Endodermal cell (in vitro differentiated cells): ENCODE measurements at places on chromosomes 3 and 15.
A peak's percentile ranks its signal among the peaks of the same experiment; 100 is the strongest.

DNA sequence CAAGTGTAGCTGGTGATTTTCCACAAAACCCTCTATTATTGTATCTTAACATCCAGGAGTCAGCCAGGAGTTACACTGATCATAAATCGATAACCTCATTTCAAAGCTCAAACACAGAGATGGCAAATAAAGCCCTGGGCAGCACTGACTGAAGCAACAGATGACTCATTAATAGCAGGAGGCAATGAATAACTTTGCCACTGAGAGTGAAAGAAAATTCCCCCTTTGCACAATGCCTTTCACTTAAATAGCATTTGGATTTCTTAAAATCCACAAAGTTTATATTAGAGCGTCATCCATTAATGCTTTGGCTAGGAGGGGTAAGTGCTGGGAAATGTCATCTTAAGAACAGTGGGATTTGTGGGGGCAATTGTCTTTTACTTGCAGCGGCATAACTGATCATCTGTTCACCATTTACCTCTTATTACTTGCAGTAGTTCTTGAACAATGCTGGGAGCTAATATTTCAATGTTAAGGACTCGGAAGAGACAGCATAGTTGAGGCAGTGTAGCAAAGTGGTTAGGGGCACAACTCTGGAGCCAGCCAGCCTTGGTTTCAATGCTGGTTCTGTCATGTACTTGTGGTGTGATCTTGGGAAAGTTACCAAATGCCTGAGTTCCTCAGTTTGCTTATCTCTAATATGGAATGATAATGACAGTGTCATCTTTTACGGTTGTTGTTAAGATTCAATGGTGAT, 630.4 kb upstream of the TBL1XR1 start:
- DNase-seq = no peak

GRCh38 chr15:101464256-101464998, 25.1 kb downstream of the PCSK6 start:
- DNase-seq = peak; percentile 26

DNA sequence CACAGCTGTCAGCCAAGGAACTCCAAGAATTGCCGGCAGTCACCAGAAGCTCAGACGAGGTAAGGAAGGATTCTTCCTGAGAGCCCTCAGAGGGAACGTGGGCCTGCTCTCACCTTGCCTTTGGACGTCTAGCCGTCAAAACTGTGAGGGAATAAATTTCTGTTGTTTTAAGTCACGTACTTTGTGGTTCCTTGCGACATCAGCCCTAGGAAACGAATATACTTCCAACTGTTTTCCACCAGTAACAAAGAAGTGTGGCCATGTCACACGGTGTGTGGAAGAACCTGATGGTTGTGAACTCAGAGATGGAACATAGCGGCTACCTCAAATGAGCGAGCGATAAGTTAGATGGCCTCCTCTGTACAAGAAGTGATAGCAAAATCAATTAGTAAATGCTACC, 41.0 kb upstream of the B3GNT5 start:
- no peak for DNase-seq

DNA sequence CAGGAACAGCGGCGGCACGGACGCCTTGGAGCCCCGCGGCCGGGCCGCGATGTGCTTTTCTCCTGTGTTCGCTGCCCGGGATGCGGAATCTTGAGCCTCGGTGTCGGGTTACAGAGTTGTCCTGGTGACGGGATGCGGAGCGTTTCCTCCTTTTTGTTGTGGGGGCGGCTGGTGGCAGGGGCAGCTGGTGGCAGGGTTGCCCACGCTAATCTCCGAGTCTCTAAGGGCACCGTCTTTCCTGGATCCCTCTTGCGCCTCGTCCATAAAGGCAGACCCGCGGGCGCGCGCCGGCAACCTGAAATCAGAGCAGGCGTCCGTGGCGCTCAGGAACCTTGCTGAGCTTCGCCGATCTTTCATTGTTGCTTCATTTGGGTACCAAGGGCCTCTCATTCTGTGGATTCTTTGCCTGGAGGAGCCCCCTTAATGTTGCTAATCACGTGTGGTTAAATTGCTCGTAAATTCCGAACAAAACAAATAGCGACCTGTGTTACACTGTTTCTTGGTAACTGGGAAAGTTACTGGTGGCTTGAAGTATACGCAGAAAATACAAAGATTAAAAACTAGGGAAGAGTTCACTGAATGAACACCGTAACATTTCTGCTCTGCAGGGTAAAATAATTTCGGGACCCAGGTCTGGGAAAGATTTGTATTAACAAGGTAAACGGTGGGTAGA, 844 bp upstream of the PFN2 start:
- peak; percentile 90 for DNase-seq

- peak; percentile 78 for DNase-seq
These were observed 202.8 kb downstream of the SV2B start for GRCh38 chr15:91302588-91303439.
